ENCODE measurements at places on chromosomes 6 and 20. TPM values are rescaled to one million over a fixed set of nuclear protein-coding genes. Genes with fewer than 3 reads are reported as not detected.

The SIRPD gene
- not detected for total RNA-seq

The SLC17A1 gene
- not detected for total RNA-seq

The MUC21 gene
- total RNA-seq = not detected

The SLC22A7 gene
- total RNA-seq = not detected

The BNIP5 gene
- total RNA-seq = not detected

The MYBL2 gene
- 41.9 TPM for total RNA-seq

The BPHL gene
- total RNA-seq = 10.6 TPM

The BHLHE23 gene
- not detected for total RNA-seq

Data from pulmonary artery endothelial cell (primary cell).